ENCODE measurements at places on chromosomes 13 and 19.

- DNase-seq, result peak; percentile 99
These were observed at the start of gene TIMM13 for GRCh38 chr19:2427429-2428320. TIMM13 (minus strand) TSS chr19:2427586; CDS start chr19:2427533, 53 bp downstream.

DNA sequence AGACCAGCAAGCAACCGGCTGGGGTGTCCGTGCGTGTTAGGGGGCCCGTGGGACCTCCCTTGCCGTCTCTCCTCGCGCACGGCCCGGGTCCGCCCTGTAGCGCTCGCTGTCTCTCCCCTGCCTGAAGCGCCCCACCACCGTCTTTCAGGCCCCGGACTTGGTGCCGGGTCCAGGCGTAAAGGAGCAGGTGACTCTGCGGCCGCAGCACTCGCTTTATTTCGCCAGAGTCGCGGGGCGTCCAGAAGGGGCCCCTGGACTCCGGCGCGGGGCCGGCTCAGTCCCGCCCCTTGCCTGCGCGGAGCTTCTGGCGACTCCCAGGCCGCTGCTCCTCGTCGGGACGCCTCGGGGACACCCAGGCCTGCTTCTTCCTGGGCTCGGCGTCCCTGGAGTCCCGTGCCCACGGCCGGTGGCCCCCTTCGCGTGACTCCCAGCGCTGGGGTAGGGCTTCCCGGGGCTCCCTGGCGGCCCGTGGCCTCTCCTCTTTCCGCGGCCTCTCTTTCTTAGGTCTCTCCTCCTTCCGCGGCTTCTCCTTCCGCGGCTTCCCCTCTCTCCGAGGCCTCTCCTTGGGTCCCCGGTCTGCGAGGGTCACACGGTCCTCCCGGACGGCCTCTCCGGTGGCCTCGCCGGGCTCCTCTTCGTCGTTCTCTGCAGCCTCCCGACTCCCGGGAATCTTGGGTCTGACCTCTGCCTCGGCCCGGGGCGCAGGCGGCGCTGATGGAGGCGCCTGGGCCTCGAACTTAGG is 3.1 kb downstream of the AMH start:
- DNase-seq, result no peak

DNA sequence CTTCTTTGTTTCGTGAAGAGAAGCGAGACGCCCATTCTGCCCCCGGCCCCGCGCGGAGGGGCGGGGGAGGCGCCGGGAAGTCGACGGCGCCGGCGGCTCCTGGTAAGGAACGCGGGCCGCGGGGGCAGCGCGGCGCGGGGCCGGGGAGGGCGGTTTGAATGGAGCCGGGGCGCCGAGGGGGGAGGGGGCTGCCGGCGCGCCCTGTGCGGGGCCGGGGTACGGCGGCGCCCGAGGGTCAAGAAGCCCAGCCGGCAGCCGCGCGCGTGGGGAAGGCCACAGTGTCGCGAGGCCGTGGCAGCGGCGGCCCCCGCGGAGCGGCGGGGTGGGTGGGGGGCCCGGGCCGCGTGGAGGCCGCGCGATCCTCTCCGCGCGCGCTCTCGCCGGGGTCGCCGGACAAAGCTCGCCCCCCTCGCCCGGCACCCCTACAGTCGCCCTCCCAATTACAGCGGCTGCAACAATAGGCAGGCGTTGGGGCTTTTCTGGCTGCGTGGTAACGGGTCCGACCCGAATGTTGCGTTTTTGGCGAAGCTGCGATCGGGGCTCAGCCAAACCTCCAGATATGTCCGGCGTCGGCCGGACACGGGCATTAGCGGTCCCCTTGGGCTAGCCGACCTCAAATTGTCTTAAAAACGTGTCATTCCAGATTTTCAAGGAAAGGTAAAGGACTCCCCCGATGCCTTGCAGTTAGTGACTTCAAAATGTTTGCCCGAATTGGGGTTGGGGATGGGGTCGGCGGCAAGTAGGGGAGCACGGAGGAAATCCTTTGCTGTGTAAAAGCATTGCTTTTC is 437 bp downstream of the SMARCA4 start:
- no peak for DNase-seq

DNA sequence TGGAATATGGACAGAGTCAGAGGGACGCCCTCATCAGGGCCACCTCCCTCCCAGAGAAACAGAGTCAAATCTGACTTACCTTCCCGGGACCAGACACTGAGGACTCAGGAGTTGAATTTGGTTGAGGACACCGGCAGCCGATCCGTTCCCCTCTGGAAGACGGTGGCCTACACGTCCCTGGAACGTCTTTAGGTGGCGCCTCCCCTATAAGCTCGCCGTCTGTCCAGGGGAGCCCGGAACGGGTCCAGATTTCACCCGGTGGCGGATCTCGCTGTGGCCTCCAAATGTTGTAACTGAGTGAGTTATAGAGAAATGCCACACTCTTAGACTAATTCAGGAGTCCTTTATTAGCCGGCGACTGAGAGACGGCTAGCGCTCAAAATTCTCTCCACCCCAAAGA is 9.0 kb downstream of the TNFSF14 start:
- no peak for DNase-seq

GRCh38 chr13:66977161-66977560 is 253.0 kb downstream of the PCDH9 start:
- DNase-seq, result no peak

GRCh38 chr19:44738603-44739558 is 9.6 kb upstream of the BCL3 start:
- no peak for DNase-seq

GRCh38 chr13:99335603-99336002 is 28.4 kb upstream of the GPR183 start:
- DNase-seq, result no peak

DNA sequence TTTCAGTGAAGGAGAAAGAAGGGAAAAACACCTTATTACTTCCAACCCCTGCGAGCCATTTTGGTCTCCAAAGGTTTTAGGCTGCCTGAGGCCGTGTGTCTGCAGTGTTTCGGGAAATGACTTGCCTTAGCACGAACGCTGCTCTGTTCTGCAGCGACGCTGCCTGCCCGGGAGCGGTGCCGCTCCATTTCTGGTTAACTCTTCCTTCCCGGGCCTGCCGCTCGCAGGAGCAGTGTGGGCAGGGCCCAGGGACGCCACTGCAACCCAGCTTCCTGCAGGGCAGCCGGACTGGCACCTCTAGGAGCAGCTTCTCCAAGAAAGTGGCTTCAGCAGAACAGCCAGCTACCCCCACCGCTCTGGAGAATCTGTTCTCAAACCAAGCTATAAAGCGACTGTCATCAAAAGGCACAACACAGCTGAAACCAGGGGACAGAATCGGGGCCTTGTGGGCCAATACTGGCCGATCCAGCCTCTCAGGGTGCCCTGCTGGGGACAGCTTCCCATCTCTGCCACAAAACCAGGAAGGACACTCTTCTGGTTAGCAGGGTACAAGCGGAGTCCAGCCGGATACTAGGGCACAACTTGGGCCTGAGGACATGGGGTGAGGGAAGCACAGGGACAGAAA is 72.2 kb downstream of the KCTD15 start:
- no peak for DNase-seq

- DNase-seq, result no peak
These were observed 1.2 kb upstream of the GPX4 start for GRCh38 chr19:1102407-1103131.

GRCh38 chr19:5155586-5156210 is 184.9 kb downstream of the PTPRS start:
- DNase-seq, result no peak

All from GM19239 (cell line).